SK-N-SH (cell line): ENCODE measurements at places on chromosomes 3 and 15.

- DNase-seq, result no peak
Measured at GRCh38 chr3:19644405-19644804, 289.6 kb downstream of the EFHB start.

GRCh38 chr3:156761007-156761406, 65.1 kb upstream of the LEKR1 start:
- no peak for DNase-seq

GRCh38 chr3:66372681-66373350, 128.0 kb downstream of the LRIG1 start:
- no peak for DNase-seq

DNA sequence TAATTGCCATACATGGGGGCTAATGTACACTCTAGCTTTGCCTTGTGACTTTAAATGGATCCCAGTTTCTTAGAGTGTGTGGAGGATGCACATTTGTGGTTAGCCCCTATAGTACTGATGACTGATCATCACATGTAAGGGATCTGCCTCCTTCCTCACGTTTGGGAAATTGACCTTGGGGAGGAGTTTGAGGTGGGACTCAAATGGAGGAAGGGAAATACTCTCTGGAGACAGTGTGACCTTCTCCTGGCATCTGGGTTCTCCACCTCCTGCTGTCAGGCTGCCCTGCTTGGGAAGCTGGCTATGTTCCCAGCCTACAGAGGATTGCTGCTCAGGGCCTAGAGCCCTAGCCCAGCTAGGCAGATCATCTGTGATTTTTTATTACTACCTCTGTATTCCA, 48.7 kb downstream of the PPM1L start:
- peak; percentile 29 for DNase-seq

GRCh38 chr15:27342991-27343390, 372.0 kb downstream of the GABRG3 start:
- peak; percentile 38 for DNase-seq

DNA sequence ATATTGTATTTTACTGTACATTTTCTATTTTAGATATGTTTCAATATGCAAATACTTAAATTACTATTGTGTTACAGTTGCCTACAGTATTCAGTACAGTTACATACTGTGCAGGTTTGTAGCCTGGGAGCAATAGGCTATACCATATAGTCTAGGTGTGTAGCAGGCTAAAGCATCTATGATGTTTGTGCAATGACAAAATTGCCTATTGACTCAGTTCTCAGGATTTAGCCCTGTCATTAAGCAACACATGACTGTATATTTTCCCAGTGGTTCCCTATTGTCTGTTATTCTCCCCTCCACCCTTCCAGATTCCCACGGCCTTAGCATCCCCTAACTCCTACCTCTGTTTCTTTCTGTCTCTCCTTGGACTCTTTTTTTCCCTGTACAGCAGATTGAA, 10.7 kb downstream of the MOBP start:
- DNase-seq, result no peak

DNA sequence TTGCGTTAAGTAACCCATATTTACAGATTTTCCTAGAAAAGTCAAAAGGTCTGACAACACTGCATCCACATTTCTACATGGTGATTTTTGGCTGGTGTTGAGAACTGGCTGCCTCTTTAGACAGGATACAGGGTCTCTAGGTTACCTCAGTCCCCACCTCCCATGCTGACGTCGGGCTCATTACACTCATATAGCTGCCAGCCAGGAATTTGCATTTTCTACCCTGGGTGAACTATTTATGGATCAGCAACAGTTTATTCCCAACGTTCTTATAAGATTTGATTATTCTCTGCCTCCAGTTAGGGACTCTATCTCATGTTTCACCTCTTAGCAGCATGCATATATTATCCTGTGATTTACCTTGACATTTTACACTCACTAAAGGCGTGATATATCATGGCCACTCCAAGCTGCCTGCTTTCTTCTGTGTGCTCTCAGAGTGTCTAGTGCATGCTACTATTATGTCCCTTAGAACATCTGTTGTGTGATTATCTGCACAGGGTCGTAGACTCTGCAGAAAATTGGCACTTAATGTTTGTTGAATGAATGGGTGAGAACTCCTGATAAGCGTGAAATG, 49.0 kb downstream of the CLDN11 start:
- no peak for DNase-seq

DNA sequence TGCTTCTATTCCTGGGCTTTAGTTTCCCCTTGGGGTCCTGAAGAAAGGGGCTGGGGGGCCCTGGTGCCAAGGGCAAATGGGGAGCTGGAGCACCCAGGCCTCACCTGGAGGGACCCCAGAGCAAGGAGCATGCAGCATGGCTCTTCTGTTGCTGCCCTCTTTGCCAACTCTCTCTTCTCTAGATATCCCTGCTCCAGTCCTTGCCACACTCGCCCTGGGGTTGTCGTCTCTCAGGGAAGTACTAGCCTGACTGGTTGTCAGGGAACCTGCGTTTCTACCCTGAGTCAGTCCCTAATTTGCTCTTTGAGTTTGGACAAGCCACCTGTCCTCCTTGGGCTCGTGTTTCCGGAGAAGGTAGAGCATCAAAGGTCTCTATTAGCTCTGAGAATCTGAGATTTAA, 63.7 kb upstream of the UBE2Q2 start:
- no peak for DNase-seq

- no peak for DNase-seq
Measured at GRCh38 chr3:99760629-99761028, 57.0 kb upstream of the CMSS1 start.

DNA sequence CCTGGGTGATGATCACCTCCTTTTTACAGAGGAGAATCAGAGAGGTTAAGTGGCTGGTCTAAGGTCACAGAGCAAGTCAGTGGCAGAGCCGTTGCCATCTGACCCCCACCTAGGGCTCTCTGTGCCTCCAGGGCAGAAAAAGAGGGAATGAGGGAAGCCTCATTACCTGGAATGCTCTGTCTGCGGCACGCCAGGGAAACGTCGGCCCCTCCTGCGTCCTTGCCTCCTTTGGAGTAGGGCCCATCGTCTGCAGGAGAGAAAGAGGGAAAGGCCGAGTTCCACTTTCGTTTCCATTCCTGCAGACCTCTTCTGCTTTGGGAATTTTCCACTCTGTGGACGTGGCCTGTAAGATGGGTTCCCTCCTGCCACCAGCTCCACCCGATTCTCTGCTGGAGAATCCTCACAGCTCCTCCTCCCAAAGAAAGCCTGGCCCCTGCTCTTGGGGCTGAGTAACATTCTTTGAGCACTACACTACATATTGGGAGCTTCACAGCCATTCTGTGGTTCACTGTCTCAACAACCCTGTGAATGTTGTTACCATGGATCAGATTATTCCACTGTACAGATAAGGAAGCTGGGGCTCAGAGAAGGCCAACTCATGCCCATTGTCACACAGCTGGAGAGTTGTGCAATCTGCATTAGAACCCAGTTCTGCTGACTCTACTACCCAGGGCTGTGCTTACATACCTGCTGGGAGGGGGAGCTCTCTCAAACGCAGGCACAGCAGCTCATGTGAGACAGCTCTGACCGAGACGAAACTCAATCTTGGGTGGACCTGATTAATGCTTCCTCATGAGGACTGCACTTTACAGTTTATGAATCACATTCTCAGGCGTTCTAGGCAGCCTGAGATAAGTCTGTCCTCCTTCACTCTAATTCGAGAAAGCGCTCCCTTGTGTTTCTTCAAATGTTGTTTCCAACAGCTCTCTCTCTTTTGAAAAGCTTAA, 14.2 kb downstream of the GRIP2 start:
- no peak for DNase-seq

- no peak for DNase-seq
Measured at GRCh38 chr3:189689625-189690024, 58.4 kb downstream of the TP63 start.

DNA sequence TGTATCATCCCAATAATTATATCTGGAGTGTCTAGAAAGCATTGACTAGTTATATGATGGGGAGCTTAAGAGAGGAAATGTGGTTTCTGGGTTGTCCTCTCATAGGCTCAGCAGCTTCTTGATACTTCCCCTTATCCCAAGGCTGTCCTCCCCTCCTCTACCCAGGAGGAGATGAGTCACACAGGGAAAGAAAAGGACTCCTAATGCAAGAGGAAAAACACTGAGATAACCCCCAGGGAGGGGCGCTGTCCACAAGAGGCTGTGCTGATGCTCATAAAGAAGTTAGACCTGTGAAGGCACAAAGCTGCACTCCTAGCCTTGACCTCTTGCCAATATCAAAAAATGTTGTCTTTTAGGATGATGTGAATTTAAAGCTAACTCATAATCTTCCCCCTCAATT, 28.8 kb upstream of the GYG1 start:
- DNase-seq, result no peak

GRCh38 chr3:135056084-135056730, 261.1 kb downstream of the EPHB1 start:
- DNase-seq, result no peak

DNA sequence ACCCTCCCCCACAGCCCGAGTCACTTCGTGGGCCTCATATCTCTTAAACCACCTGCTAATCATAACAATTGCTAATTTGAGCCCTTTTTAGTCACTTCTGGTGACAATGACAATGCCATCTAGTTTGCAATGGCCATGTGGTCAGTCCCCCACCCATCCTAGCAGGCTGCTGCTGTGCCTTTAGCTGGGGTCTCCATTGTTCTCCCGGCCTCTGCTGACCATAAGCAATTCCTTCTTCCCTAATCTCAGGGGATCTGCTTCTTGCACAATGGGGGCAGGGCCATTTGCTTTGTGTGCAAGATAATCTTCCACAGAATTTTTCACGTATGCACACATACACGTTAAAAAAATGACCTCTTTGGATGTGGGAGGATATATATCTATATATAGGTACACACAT, 406.1 kb upstream of the ONECUT1 start:
- no peak for DNase-seq

- no peak for DNase-seq
Measured at GRCh38 chr3:16808393-16809107, 76.2 kb upstream of the PLCL2 start.

GRCh38 chr3:170324962-170325361, 32.6 kb upstream of the SKIL start:
- no peak for DNase-seq

DNA sequence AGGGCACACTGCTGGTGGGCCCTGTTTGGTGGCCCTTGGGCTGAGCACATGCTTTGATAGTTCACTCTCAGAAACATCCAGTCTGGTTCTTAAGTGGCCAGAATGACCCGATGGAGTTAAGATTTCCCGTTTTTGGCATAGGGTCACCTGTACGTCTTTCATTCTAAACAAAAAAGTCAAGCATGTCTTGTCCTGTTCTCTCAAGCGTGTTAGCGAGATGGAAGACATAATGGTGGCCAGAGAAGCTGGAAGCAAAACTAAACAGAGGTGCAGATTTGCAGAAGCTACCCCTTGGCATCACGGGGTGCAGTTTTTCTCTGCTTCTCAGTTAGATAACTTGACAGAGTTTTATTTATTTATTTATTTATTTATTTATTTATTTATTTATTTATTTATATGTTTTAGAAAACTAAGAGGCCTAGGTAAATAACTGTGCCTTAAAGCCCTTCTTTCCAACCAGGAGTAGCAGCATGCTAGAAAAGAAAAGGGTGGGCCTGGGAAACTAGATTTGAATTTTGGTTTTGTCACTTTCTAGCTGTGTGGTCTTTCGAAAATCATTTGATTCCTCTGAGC, 63.0 kb downstream of the ST6GAL1 start:
- DNase-seq, result no peak

- no peak for DNase-seq
Measured at GRCh38 chr3:187536185-187536584, 134.0 kb downstream of the SST start.

DNA sequence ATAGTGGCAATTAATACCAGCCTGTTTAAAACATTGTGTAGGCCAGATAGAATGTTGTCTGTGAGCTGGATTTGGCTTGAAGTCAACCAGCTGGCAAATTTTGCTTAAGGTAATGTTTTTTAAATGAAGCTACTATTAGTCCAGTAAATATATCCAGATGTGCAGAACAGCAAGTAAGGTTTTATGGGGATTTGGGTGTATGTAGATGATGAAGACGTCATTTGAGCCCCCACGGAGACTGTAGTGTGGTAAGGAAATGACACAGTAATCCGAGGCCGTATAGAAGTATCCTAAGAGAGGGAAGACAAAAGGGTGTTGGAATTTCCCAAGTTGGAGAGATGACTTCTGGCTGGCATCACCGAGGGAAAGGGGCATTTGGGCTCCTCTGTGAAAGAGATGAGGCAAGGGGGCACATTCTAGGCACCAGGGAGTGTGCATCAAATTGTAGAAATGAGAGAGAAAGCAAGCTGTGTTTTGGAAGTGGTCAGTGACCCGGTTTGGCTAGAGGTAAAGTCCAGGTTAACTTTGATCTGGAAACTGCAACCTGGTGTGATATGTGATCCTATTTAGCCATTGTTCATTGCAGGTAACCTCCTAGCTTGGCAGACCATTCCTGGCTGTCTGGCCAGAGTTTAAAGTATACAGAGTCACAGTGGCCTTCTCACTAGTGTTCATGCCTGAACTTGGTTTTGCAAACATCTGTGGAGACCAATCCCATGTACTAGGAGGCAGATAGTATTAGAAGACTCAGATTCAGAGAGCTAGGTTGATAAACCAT, 104.2 kb downstream of the ITPR1 start:
- no peak for DNase-seq

DNA sequence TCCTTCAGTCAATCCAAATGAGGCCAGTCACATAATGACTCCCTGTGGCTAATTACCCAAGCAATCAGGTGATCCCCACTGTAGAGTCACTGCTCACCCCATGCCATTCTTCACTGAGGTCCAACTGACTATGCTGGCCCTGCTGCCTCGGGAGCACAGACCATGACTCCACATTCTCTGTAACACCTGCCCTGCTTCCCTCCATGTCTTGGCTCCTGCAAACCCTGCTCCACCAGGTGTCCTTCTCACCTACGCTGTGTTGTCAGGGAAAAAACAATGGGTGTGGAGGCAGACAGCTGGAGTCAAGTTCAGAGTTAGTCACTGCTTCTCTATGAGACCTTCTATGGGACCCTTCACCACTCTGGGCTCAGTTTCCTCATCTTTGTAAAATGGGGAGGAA, 6.1 kb upstream of the SFMBT1 start:
- no peak for DNase-seq

DNA sequence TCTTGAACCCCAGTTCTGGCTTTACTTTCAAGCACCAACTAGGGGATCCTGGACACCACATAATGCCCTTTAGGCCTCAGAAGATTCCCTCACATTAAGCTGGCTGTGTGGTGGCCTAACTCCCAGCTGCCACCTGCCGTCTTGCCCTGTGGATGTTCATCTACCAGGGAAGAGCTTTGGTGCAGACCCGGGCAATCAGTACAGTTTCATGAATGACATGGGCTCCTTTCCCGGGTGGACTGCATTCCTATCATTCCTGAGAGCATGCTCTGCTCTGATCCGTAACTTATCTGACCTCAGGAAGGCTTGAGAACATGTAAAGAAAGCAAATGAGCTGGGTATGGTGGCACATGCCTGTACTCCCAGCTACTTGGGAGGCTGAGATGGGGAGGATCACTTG, 50.0 kb upstream of the GSK3B start:
- DNase-seq, result no peak

GRCh38 chr3:13003608-13004007, 69.6 kb downstream of the IQSEC1 start:
- DNase-seq, result no peak

GRCh38 chr3:186342197-186342596, 19.8 kb downstream of the DGKG start:
- DNase-seq, result no peak

- no peak for DNase-seq
Measured at GRCh38 chr3:70539908-70540307, 227.5 kb upstream of the MDFIC2 start.

- no peak for DNase-seq
Measured at GRCh38 chr3:134466331-134466730, 19.5 kb downstream of the ANAPC13 start.

- DNase-seq, result no peak
Measured at GRCh38 chr3:194212161-194212844, 76.4 kb downstream of the HES1 start.
